Fibroblast of skin of right biceps (primary cell): ENCODE measurements at places on chromosomes 16 and 17.

DNA sequence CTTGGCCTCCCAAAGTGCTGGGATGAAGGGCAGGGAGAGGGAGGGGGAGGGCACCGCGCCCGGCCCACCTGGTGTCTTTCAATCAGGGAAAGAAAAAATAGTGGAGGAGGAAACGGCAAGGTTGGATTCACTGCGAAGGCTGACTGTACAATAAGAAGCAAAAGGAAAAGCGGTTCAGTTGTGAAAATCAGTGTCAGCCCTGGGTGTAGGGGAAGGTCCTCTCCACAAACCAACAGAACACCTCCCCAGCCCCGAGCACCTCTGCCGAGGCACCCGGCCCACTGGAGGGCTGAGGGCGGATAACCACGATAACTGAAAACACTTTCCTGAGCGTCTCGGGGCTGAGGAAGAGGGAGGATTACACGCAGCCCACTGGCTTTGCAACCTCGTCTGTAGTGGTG, 1.4 kb upstream of the SPG7 start:
- DNase-seq, result no peak

- no peak for DNase-seq
Measured at GRCh38 chr16:23107117-23107516, 42.1 kb downstream of the USP31 start.

- DNase-seq, result peak; percentile 69
Measured at GRCh38 chr16:86663685-86664521, 85.6 kb downstream of the FOXL1 start.

GRCh38 chr16:510066-510825, 17.3 kb upstream of the CAPN15 start:
- no peak for DNase-seq

- DNase-seq, result no peak
Measured at GRCh38 chr17:2020721-2021120, 4.4 kb downstream of the RTN4RL1 start.

- peak; percentile 54 for DNase-seq
Measured at GRCh38 chr17:32805029-32805976, 71.6 kb downstream of the MYO1D start.

- DNase-seq, result no peak
Measured at GRCh38 chr16:19108409-19109287, 5.1 kb upstream of the ITPRIPL2 start.

DNA sequence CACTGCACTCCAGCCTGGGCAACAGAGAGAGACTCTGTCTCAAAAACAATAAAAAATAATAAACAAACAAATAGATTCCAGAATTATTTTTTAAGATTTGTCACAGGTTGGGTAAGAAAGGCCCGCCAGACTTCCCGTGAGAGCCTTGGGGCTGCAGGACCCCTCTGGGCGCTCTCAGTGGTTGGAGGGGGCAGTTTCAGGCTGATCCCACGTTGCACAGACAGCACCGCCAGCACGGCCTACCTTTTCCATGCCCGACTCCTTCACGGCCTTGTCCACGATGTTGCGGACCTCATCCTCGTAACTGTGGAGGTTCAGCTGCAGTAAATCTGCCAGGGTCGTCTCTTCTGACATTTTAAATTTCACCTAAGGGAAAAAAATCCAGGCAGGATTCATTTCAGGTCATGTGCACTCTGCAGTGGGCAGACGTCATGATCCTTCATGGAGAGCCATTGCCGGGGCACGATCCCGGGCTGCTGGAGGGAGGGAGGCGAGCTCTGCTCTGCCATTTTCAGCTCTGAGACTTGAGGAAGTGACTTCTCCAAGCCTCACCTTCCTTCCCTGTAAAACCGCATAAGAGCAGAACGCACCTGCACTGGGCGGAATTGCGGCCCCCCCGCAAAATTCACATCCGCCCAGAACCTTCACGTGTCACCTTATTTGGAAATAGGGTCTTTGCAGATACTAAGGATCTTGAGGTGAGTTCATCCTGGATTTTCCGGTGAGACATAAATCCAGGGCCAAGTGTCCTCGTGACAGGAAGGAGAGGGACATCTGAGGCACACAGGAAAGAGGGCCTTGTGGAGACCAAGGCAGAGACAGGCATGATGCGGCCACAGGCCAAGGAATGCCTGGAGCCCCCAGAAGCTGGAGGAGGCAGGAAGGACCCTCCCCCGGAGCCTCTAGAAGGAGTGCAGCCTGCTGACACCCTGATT, 66.8 kb downstream of the DNAH17 start:
- DNase-seq, result no peak

DNA sequence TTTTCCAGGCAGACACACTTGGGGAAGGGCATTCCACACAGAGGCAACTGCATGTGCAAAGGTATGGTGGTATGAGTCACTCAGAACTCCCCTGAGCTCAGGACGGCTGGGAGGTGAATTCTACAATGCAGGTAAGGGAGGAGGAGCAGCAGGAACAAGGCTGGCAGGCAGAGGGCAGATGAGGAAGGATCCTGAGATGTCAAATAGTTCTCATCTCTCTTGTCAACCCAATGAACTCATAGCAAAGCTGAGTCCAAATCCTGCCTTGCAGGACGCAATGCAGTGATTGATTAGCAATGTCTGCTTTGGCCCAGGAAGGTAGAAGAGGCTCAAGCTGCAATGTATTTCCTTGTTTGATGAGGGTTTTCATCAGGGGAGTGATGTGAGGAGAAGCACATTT, 243.5 kb downstream of the XYLT1 start:
- no peak for DNase-seq

DNA sequence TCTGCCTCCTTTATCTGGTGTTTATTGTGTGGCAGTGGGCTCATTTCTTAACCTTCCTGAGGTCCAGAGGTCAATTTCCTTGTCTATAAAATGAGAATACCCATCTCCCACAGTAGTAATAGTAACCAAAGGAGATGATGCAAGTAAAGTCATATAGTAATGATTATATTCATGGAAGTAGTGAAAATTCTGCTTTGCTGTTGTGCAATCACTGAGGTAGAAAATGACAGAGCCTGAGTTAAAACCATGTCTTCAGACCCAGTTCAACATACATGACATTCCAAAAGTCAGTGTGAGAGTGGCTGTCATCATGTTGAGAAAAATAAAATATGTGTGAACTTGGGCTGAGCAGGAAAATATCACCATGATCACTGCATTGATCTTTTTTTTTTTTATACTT, 864 bp upstream of the UMOD start:
- DNase-seq, result no peak

DNA sequence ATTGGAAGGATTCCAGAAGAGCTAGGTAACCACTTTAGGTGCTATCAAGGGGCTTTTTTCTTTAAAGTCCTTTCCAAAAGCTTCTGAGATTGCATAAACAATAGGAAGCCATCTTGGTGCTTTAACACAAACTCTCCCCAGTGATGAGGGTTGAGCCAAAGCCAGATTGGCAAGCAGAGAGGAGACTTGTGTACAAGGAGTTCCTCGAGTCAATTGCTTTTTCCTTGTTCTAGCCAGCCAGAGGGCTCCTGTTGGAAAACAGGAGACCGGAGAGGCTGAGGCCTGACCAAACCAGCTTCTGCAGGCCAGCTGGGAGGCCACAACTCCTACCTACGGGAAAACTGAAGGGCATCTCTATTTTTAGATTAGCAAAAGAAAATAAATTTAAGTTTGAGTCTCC, 46.5 kb downstream of the MAPT start:
- no peak for DNase-seq

DNA sequence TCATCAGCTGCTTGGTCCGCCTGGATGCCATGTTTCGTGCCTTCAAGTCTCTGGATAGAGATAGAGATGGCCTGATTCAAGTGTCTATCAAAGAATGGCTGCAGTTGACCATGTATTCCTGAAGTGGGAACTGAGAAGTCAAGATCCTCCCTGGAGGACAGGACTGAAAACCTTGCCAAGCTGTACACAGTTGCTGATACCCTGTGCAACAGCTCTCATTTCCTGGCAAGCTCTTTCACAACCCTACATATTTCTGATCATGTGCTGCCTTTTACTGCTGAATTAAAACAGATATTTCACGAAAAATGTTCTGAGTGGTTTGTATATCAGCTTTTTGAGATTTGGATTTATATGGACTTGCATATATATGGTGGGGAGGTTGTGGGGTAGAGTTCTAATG, 898 bp downstream of the CAPNS2 start:
- DNase-seq, result peak; percentile 38

DNA sequence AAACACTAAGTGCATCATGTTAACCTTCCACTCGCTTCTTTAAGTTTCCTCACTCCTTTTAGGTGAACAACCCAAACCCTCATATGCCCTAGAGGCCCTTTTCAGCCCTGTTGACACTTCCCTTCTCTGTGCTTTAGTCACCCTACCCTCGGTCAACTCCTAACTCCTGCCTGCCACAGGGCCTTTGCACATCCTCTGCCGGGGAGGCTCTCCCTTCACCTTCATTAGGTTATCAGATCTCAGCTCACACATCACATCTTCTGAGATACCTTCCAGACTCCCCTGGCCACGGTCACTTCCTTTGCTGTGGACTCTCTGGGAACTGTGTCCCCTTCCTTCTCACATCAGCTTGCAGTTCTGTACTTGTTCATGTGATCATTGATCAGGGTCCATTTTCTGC, 574.4 kb downstream of the MAF start:
- no peak for DNase-seq

DNA sequence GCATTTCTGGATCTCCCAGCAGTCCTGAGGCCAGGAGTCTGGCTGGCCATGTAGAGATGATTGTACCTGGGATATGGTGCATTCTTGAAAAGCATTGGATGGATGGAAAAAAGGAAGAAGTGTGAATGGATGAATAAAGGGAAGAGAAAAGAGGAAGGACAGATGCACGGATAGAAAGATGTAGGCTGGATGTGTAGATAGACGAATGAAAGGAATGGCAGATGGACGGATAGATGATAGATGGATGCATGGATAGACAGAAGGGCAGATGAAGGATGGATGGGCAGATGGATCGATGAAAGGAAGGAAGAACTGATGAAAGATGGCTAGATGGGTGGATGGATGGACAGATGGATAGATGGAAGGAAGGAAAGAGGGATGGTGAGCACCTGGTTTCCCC, 210.9 kb downstream of the MSI2 start:
- DNase-seq, result no peak

DNA sequence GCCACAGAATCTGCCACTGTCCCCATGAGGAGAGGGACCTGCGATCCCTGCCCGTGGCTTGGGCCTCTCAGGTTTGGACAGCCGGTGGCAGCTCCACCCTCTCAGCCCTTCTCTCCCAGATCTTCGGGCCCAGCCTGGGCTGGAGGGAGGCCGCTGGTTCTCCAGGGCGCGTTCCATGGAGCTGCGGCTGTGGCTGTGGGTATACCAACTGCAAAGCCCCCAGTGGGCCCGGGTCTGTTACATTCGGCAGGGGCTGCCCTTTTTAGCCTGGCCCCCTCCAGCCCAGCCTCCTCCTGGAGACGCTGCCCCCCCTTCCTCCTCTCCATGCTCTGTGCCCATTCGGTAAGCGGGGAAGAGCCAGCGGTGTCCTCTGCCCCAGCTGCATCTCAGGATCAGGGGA, 64.7 kb upstream of the ZNF469 start:
- DNase-seq, result no peak

GRCh38 chr16:89598199-89598598, 15.2 kb upstream of the DPEP1 start:
- DNase-seq, result peak; percentile 23

GRCh38 chr17:48153691-48154358, 46.3 kb downstream of the SNX11 start:
- DNase-seq, result peak; percentile 37

DNA sequence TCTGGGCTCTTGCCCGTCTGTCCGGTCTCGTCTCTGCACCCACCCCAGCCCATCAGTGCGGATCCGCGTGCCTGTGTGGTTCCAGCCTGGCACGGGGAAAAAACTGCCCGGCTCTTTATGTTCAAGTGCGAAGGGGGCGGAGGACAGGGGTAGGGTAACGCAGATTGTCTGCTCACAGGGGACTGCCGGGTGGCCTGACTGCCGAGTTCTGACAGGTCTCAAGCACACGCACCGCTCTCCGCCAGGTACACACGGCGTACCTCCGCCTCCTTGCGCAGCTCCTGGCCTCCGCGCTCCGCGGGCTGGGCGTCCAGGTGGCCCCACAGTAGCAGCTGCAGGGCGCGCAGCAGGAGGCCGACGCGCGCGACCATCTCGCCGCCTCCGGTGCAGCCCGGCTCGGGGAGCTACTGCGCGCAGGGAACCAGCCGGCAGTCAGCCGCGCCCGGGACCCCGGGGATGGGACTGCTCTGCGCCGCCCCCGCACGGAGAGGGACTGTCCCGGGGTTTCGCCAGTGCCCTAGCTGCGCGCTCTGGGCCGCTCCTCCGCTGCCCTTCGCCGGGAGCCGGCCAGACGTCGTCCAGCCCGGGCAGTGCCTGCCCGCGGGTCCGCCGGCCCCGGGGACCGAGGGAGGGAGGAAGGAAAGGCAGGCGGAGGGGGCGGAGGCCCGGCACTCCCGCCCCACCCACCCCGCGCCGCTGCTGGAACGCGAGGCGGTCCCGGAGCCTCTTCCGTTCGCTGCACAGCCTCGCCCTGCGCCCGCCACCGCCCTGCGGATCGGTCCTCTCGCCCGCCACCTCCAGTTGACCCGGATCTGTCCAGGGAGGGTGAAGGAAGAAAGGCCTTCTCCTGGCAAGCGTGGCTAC, at the start of gene MMP28:
Gene MMP28, minus strand, starts transcription at position 635 of the 864 bp plus-strand sequence. Its CDS starts 264 bp downstream, at position 371.
- DNase-seq, result peak; percentile 15

DNA sequence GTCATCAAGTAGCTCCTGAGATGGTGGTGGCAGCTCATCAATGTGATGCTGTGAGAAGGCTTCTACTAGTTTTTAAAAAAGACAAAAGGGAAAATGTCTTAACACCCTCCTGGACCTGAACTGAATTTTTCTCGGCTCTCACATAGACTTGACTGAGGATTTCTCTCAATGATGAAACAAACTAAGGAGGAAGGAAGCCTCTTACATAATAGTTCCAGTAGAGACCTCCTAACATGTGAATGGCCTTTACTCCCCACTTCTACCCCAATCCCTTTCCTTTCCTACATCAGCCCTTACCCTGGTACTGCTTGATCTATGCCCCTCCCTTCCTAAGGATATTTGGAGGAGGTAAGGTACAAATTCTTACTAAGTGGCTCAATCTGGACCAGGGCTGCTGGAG, 54.8 kb upstream of the MTMR4 start:
- DNase-seq, result no peak

DNA sequence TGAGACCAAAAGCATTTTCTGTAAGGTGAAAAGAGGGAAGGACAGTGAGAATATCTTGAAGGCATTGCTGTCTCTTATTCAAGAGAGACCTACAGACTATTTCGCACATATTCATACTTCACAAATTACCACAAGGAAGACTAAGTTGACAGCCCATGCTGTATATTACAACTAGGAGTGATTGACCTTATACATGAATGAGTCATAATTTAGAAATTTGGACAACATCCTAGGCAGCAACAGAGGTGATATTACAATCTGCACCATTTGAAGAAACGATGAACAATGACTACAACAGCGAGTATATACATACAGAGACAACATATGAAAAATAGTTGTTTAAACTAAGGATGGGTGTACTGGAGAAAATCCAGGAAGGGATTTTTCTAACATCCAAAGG, 971.7 kb downstream of the CDH11 start:
- peak; percentile 51 for DNase-seq

GRCh38 chr16:65570261-65570660, 448.4 kb upstream of the CDH11 start:
- peak; percentile 10 for DNase-seq

- DNase-seq, result no peak
Measured at GRCh38 chr16:11950388-11950787, 8.5 kb upstream of the NPIPB2 start.
